ENCODE measurements at places on chromosomes 12 and 14. TPM values are rescaled to one million over a fixed set of nuclear protein-coding genes. Genes with fewer than 3 reads are reported as not detected.

DNA sequence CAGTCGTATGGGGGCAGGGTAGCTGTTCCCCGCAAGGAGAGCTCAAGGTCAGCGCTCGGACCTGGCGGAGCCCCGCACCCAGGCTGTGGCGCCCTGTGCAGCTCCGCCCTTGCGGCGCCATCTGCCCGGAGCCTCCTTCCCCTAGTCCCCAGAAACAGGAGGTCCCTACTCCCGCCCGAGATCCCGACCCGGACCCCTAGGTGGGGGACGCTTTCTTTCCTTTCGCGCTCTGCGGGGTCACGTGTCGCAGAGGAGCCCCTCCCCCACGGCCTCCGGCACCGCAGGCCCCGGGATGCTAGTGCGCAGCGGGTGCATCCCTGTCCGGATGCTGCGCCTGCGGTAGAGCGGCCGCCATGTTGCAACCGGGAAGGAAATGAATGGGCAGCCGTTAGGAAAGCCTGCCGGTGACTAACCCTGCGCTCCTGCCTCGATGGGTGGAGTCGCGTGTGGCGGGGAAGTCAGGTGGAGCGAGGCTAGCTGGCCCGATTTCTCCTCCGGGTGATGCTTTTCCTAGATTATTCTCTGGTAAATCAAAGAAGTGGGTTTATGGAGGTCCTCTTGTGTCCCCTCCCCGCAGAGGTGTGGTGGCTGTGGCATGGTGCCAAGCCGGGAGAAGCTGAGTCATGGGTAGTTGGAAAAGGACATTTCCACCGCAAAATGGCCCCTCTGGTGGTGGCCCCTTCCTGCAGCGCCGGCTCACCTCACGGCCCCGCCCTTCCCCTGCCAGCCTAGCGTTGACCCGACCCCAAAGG lies 804 bp downstream of the GAPDH start:
- DNase-seq = peak; percentile 93

GRCh38 chr14:36818246-36818645 lies 156.6 kb downstream of the PAX9 start:
- no peak for DNase-seq

FOXG1 gene
- not detected for total RNA-seq

DNA sequence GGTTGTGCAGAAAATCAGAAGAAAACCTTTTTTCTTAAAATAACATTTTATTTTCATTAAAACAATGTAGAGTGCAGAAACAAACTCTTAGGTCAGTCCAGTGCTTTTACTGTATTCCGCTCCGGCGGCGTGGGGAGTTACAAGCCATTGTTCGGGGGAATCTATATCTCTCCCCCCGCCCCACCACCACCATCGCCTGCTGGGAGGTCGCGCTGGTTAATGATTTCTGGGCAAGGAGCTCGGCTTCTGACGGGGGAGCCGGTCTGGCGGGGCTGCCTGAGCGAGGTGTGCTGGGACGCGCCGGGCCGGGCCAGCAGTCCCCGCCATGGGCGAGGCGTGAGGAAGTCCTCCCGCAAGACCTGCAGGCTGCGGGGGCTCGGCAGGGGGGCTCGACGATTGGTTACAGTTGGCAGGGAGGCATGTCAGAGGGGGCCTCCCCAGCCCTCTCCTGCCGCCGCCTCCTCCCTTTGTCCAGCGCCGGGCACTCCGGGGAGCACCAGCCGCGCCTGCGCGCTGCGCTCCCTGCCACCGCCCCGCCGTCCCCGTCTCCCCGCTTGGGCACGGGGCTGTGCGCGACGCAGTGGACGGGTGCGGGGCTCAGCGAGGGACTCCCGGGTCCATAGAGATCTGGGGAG lies 1.0 kb upstream of the DUSP6 start:
- no peak for DNase-seq

GRCh38 chr14:102824832-102825231 lies 47.6 kb downstream of the TRAF3 start:
- DNase-seq = no peak

DNA sequence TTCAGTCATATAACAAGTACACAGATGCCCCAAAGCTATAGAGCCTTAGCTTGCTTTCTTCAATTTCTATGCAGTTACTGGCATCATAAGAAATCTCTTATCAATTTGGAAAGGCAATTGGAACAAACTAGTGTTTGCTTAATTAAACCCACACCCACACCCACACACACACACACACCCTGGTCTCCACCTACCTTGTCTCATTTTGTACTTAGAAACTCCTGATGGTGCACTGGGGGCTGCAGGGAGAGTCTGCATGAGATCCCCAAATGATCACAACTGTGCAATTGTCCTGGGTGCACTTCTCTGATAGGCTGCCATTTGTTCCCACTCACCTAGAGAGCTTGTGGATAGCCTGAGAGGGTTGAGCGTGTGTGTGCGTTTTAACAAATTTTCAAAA lies 40.5 kb upstream of the PTCSC3 start:
- DNase-seq = no peak

NEUROD4 gene
- not detected for total RNA-seq

SYNDIG1L gene
- total RNA-seq = 0.22 TPM

DNA sequence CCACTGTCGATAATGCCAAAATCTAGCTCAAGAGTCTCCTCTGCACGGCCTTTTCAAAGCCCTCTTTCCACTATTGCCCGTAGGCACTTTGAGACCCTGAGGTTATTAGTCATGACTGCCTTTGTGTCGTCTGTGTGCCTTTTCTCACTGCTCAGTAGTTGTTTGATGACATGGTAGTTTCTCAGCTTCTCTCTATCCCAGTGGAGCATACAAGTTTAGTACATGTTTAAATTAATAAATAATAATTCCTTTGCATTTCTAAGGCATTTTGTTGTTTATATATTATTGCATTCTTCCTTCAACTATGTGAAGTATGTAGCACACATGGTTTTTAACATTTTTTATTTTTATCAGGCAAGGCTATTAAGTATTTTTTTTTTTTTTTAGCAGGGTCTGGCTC lies 458.1 kb downstream of the PCNX1 start:
- no peak for DNase-seq

DNA sequence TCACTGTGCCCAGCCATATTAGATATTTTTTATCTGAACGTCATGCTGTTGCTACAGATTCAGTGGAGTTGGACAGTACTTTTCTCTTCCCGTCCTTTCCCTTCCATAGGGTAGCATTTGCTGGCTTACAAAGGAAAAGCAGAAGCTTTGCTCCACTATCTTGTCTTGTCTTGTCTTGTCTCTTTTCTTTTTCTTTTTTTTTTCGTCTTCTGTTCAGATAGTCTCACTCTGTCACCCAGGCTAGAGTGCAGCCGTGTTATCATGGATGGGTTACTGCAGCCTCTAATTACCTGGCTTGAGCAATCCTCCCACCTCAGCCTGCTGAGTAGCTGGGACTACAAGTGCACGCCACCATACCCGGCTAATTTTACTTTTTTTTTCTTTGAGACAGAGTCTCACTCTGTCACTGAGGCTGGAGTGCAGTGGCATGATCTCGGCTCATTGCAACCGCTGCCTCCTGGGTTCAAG lies 21.1 kb downstream of the OR10G3 start:
- DNase-seq = no peak

GRCh38 chr14:55448141-55448614 lies 7.8 kb upstream of the TBPL2 start:
- no peak for DNase-seq

- DNase-seq = no peak
These were observed 36.1 kb upstream of the OR5AU1 start for GRCh38 chr14:21191809-21192446.

DNA sequence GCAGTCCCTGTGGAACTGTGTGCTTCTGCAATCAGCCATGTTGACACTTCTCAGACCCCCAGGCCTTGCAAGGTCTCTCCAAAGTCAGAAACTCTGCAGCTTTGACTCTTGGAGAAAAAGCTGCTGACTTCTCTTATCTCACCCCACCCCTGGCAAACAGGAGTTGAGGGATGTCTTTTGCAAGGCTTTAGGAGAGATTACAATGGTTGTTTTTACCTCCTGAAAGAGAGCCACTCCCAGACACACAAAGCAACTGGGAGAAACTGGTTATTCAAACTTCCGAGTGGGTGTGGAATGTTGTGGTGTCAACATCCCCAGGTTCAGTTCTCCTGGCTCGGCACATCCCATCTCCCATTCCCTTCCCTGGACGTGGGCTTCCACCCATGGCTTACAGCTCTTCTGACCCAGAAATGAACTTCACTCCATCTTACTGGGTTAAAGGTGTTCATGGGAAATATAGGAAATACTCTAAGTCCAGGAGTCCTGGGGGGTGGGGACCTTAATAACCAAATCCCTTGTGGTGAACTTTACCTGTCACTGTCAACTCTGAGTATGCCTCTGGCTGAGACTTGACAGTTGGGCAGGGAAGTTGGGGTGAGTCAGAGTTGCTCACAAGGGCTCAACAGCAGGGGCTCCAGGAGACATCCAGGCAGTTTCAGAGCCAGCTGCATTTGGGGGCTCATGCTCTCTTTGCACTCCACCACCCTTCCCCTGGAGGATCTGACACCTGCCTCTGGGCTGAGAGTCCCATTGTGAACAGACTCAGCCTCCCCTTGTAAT lies 41.9 kb downstream of the CCDC177 start:
- no peak for DNase-seq

DNA sequence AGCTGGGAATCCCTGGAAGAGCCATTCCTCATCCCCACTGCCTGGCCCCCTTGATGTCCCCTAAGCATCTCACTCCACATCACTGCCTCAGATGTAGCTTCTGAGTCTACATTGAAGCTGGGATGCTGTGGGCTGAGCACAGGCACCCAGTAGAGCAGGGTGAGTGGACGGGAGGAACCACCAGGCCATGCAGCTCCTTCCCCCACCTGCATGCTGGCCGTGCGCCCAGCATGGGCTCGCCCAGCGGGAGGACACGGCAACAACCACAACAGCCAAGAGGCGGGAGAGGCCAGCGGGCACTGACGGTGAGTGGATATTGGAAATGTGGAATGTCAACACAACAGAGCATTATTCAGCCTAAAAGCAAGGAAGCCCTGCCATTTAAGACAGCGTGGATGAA lies 310.9 kb downstream of the ADGRD1 start:
- DNase-seq = no peak

DNA sequence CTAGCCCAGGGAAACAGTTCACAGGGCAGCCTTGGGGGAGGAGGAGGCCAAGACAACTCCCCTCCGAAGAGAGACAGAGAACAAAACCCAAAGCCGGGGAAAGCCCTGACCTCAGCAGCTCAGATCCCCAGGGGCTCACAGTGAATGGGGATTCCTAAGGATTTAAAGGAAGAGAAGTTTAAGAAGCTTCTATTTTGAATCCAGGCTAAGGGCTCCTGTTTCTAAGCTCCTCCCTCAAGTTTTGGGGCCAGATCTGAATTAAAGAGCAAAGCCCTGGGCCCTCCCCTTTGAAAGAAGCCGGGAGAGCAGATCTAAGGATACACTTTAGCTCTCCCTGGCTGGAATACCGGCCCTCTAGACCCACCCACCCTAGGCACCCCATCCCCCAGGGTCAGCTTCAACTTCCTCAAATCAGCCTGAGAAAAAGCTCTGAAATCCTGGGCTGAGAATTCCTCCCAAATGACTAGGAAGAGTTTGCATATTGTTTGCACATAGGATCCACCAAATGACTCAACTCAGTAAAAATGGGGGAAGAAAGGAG lies 3.9 kb downstream of the KDM2B start:
- DNase-seq = no peak
